ENCODE measurements at places on chromosomes 6 and 20.
A peak's percentile ranks its signal among the peaks of the same experiment; 100 is the strongest.

GRCh38 chr6:26158581-26159356 lies 71.5 kb downstream of the HFE start:
- DNase-seq, result peak; percentile 18

DNA sequence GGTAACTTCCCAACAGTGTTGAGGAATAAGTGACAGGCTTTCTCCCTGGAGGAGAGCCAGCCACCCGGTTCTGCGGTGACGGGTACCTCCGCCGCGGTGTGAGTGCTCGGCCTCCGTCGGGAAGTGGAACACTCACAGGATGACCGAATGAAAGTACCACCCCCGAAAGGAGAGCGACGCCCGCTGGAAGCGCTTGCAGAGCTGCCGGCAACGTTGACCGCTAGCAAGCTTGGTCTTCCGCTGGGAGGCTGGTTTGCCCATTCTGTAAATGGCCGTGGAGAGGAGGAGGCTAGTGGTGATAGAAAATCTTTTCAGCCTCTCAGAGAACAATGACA lies 614 bp upstream of the TMEM242 start:
- DNase-seq, result no peak

GRCh38 chr6:154276810-154277628 lies 79.6 kb downstream of the IPCEF1 start:
- no peak for DNase-seq

DNA sequence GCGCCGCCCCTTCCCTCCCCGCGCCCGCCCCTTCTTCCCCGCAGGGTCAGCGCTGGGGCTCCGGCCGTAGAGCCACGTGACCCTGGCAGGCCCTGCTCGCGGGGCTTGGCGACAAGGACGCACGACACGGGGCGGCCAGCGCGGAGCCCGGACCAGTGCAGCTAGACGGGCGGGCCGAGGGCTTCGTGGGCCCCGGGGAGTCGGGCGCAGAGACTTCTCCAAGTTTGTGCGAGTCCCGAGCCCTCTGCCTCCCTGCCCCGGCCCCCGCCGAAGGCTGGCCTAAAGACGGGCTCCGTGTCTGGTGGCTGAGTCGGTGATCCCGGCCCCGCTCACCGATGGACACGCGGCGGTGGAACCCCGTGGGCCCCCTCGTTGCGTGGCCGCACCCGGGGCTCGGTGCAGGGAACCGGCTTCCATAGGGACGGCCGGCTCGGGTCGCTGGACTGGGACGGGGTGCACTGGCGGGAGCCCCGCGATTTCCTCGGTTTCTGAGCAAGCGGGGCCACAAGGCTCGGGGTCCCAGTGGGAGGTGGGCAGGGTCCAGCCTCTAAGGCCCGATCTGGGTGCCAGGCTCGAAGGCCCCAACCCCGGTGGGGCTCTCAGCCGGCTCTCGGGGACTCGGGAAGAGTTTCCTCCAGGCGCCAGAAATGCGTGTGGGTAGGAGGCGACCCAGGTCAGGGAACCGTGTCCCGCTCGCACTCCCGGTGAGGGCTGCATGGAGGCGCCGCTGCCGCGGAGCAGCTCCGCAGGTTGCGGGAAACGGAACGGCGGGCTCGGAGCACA lies 452 bp upstream of the GATA5 start:
- no peak for DNase-seq

- DNase-seq, result no peak
Measured at GRCh38 chr6:10633216-10633615, 61.2 kb downstream of the C6orf52 start.

DNA sequence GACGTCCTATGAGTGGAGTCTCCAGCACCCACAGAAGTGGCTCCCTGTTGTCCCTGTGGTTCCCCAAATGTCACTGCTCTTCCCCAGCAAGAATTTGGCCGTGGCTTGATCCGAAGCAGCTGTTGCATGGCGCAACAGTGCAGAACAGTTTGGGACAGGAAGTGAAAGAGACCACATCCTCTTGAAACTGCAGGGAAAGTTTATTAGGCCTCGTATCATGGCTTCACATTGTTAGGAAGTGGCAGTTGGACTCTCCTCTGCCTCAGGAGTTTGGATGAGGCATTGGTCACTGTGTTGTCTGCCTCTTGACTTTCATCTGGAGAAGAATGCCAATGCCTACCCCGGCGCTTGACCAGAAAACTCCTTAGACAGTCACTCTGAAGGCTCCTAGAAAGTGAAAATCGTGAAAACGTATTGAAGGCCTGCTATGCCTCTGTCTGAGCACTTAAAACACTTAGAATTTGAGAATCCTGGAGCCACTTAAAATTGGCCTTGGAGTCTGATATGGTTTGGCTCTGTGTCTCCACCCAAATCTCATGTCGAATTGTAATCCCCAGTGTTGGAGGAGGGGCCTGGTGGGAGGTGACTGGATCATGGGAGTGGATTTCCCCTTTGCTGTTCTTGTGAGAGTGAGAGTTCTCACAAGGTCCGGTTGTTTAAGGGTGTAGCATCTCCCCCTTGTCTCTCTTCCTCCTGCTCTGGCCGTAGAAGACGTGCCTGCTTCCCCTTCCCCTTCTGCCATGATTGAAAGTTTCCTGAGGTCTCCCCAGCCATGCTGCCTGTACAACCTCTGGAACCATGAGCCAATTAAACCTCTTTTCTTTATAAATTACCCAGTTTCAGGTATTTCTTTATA lies 334.9 kb upstream of the JARID2 start:
- DNase-seq, result no peak

GRCh38 chr20:815914-816606 lies 17.5 kb upstream of the FAM110A start:
- peak; percentile 51 for DNase-seq

- no peak for DNase-seq
Measured at GRCh38 chr6:80217794-80218193, 111.3 kb downstream of the BCKDHB start.

- no peak for DNase-seq
Measured at GRCh38 chr20:21286775-21287174, 16.4 kb upstream of the XRN2 start.

DNA sequence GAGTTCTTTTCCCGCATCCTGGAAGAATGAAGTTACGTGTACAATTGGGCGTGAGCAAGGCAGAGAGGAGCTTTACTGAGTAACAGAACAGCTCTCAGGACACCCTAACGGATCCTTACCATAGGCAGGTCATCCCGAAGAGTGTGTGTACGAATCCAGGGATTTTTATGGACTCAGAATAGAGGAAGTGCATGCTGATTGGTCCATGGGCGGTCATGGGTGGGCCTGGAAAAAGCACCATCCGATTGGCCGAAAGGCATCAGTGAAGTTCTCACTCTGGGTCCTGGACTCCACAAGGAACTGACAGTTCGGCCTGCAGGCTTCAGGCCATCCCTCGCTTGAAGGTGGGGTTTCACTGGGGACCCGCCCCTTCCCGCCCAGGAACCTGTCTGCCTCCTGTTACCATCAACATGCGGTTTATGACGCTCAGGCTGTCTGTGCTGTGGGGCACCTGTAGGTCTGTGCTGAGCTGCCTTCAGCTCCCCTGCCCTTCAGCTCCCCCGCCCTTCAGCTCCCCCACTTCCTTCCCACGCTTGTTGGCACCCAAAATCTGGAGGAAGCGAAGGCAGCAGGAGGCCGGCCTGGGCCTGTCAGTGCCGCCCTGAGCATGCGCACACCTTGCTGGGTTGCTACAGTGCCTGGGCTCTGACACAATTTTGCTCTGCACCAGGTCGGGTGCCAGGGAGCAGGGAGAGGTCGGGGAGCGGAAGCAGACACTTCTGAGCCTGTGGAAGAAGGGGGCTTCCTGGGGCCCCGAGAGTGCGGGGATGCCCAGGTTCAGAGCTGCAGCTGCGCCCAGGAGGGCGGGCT lies 57.9 kb upstream of the MANEA start:
- no peak for DNase-seq

- no peak for DNase-seq
Measured at GRCh38 chr6:90131125-90131524, 165.5 kb downstream of the BACH2 start.

GRCh38 chr6:50264995-50265571 lies 215.4 kb upstream of the DEFB112 start:
- no peak for DNase-seq

DNA sequence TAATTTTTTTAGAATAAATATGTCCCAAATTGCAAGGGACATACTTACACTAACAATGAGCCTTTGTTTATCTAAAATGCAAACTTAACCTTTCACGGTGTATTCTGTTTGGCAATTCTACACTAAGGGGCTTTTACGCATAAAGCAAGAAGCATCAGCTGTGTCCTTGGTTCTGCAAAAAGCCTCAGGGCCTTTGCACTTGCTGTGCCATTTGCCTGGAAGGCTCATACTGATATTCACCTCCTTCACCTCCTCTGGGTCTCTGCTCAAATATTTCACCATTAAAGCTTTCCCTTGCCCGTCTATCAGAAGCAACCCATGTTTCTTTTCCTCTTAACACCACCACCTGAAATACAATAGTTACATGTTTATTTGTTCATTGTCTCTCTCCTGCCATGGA lies 8.9 kb upstream of the BMP7 start:
- DNase-seq, result no peak

GRCh38 chr6:105369145-105369544 lies 33.7 kb downstream of the PREP start:
- DNase-seq, result no peak

DNA sequence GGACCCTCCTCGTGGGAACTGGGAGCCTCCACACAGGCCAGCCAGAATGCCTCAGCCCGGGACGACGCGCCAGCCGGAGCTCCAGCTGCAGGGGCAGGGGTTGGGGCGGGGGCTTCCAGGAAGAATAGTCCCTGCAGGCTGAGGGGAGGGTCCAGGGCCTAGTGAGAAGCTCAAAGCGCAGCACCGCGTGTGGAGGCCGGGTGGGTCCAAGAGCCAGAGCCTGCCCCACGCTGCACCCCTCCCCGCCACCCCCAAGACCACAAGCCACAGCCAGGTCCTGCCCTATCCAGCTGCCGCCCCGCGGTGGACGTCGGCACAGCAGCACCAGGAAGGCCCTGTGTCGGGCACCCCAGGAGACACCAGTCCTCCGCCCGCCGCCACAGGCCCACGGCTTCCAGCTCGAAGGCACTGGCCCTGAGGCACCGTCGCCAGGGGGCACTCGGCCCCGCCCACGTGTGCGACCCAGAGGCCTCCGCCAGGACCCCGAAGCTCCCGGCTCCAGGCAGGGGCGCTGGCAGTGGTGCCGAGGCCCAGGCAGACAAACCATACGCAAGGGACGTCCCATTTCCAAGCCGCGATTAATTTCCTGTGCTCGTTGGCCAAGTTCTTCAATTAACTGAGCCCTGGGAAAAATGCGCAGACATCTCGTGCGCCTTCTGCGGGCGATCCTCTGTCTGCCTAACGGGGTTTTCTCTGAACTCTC lies 19.5 kb downstream of the KCNQ2 start:
- no peak for DNase-seq

- DNase-seq, result no peak
Measured at GRCh38 chr6:42152024-42152423, 9.6 kb upstream of the C6orf132 start.

DNA sequence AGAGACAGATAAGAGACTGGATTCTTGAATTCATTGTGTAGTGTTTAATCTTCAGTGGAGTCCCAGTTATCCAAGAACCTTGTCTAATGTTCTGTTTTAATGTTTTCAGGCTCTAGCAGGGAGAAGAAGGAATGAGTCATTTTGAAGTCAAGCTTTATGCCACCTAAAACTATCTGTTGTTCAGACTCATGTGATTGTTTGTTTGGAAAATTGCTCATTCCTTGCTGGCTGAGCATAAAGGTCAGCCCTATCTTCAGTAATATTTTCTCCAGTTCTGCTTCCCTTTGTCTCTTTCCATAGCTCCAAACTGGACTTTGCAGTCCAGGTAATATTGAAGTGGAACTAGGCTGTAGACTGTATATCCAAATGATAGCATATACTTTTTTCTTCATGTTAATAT lies 34.2 kb downstream of the CLVS2 start:
- DNase-seq, result no peak

- DNase-seq, result no peak
Measured at GRCh38 chr20:57742507-57743181, 32.8 kb upstream of the PMEPA1 start.

DNA sequence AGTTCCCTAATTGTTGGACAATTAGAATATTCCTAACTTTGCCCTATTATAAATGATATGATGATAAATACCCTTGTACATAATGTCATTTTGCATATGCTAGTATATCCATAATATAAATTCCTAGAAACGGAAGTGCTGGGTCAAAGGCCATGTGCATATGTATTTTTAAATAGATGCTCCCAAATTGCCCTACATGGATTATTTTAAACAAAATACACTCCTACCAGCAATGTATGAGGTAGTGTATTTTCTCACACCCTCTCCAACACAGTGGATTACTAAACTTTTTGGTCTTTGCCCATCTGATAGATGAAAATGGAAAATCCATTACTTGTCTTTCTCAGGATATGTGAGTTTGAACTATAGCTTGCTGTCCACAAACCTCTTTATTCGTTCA lies 385.1 kb upstream of the JARID2 start:
- no peak for DNase-seq

DNA sequence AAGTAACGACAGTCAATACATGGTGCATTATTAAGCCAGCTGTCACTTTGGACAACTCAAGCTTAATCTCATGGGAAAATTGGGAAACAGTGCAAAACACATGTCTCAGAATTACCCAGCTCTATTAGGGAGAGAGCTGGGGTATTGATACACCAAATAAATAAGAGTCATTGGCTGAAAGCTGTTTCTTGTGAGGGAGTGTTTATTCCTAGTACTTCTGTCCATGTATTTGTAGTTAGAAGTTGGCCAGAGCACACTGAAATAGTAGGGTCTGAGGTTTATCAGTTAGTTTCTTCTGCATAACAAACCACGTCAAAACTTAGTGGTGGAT lies 192.0 kb upstream of the RALGAPA2 start:
- no peak for DNase-seq

DNA sequence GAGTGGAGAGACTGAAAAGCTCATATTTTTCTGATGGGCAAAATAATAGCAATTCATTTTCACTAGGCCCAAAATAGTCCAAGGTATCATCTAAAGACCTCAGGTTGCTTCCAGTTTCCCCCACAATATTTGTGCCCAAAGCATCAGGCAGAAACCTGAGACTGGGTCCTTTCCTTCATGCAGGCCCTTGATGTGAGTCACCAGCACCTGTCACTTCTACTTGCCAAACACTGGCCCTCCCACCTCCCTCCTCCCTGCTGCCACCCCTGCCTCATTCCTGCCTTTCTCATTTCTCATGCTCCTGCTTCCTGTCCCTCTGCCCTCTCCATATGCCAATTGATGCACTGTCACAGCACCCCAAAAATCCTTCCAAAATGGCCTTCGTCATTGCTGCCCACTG lies 230.4 kb upstream of the CST7 start:
- DNase-seq, result no peak

- no peak for DNase-seq
Measured at GRCh38 chr6:13217206-13217905, 111.0 kb downstream of the TBC1D7 start.
